ENCODE measurements at places on chromosomes 2 and 18. TPM values are rescaled to one million over a fixed set of nuclear protein-coding genes. Genes with fewer than 3 reads are reported as not detected.

The NGEF gene
- total RNA-seq, result 1.3 TPM

The TUBA4B gene
- not detected for total RNA-seq

The HOXD13 gene
- not detected for total RNA-seq

GRCh38 chr18:56390626-56391025, 247.8 kb downstream of the TXNL1 start:
- no peak for DNase-seq
- H3K4me1 ChIP-seq, result no peaks in the 10 kb centered on the region
- no peak overlapping the region for H3K27ac ChIP-seq
- no peak overlapping the region for H3K4me3 ChIP-seq
- H3K27me3 ChIP-seq, result peaks cover under 1% of the 10 kb centered on the region

- DNase-seq, result no peak
- no peaks in the 10 kb centered on the region for H3K4me1 ChIP-seq
- H3K4me3 ChIP-seq, result no peak overlapping the region
- no peak overlapping the region for H3K27ac ChIP-seq
- H3K27me3 ChIP-seq, result peaks cover 97% of the 10 kb centered on the region
These were observed 2.9 kb downstream of the ALPI start for GRCh38 chr2:232458661-232459418.

- H3K27me3 ChIP-seq, result no peaks in the 10 kb centered on the region
- no peak overlapping the region for H3K27ac ChIP-seq
- peaks cover 20% of the 10 kb centered on the region for H3K4me1 ChIP-seq
- no peak overlapping the region for H3K4me3 ChIP-seq
These were observed 48.1 kb downstream of the HS1BP3 start for GRCh38 chr2:20602803-20603202.

DNA sequence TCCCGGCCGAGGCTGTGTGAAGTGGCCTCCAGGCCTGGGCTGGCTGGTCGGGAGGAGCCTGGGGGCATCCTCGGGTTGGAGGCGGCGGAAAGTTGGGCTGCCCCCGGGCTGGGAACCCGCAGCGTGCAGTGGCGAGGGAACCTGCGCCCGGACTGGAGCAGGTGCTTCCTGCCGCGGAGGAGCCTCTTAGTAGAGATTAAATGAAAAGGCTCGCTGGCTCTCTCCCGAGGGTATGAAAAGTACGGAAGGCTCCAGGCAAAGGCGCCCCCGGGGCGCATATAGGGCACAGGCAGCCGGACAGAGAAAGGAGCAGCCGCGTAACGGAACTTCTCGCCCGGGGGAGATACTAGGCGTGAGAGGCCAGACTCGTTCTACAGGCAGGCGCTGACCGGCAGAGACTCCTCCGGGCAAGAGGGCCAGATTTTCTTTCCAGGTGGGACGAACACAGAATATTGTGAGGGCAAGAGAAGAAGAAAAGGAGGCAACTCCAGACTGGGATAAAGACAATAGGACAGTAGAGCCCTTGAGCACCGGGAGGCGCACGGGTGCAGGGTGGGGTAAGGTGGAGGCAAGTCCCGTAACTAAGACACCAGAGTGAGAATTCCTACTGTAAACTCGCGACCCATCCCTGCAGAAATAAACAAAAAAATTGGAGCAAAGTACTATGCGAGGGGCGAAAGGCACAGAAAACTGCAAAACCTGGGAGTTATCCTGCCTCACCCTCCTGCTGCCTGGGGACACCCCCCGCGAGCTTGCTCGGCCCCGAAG, 816 bp downstream of the CDH2 start:
- no peak for DNase-seq
- H3K27ac ChIP-seq, result peak overlapping the region; percentile 28
- H3K4me3 ChIP-seq, result no peak overlapping the region
- peaks cover 14% of the 10 kb centered on the region for H3K36me3 ChIP-seq

DNA sequence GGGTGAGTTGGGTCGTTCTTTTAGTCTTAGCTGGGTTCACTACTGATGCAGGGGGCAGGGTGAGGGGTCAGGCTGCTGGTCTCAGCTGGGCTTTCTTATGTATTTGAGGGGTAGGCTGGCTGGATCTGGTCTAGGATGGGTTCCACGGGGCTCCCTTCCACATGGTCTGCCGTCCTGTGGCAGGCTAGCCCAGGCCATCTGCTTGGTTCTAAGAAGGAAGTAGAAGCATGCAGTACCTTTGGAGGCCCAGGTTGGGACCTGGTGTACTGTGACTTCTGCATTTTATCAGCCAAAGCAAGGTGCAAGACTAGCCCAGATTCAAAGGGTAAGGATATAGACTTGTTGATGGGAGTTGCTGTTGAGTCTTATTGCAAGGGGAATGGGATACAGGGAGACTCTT, 35.5 kb upstream of the MGAT5 start:
- H3K27me3 ChIP-seq, result no peaks in the 10 kb centered on the region
- H3K4me1 ChIP-seq, result peaks cover 68% of the 10 kb centered on the region
- H3K4me3 ChIP-seq, result peak overlapping the region; percentile 23
- peaks cover 5% of the 10 kb centered on the region for H3K36me3 ChIP-seq
- peak overlapping the region; percentile 32 for H3K27ac ChIP-seq
